GM06990 (cell line): ENCODE measurements at places on chromosomes 11 and 22.

GRCh38 chr11:124942466-124943253 is 6.8 kb upstream of the HEPACAM start:
- DNase-seq, result no peak

DNA sequence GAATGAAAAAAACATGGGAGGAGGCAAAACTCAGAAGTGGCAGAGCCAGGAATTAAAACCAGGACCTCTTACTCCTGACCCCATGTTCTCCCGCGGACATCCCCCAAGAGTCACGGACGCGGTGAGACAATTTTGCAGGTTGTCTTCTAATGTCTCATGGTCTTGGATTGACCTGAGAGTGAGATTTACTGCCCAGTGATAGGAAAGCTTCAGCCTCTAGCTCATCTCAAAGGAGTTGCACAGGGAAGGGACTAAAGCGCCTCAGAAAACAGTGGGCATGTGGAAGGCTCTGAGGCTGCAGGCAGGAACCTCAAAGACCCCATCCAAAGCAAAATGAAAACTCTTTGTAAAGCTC is 197.4 kb downstream of the ADAMTS15 start:
- DNase-seq, result no peak

DNA sequence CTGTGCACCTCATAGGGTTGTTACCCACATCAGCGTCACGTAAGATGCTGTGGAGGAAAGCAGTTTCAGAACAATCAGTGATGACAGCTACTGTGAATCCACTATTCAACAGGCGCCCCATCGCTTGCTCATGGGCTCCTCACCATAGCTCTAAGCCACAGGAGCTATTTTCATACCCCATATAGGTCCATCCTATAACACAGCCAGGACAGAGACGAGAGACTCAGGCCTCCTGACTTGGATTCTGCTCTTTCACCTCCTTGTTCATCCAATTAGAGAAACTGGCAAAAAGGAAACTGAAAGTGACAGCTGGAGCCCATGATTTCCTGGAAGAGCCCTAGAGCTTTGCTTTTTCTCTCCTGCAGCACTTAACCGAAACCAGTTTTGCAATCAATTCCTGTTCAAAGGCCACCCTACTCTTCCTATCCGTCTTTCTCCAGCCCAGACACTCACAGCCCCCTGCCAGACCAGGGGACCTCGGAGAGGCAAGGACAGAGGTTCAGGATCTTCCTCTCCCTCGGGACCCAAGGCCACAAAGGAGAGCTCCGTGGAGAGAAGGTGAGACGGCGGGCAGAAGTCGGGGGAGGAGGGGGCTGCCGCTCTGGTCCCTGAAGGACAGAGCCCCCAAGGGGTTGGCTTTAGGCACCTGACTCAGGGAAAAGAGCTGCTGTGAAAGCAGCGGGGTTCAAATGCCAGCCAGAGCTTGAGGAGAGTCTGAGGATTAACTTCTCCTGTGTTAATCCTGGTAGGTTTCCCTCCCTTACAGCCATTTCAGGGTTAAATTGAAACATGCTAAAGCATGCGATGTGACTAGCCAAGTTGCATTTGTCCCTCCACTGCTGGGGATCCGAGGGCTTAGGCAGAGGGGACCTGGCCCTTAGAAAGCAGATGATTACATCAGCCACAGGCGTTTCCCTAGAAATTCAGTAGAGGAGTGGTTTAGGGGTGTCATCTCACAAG is at the start of gene APOL6:
Gene APOL6, plus strand, starts transcription at position 381 of the 960 bp plus-strand sequence. CDS start 7,980 bp downstream, outside the sequence.
- DNase-seq, result peak; percentile 72

- DNase-seq, result no peak
These were observed 213.6 kb upstream of the SESN3 start for GRCh38 chr11:95444309-95445241.

- no peak for DNase-seq
These were observed 30.9 kb upstream of the BAIAP2L2 start for GRCh38 chr22:38141217-38141973.
